Activated CD8-positive, alpha-beta memory T cell treated with anti-CD3 and anti-CD28 coated beads for 48 hours (primary cell): ENCODE measurements at places on chromosomes 7 and 10.

DNA sequence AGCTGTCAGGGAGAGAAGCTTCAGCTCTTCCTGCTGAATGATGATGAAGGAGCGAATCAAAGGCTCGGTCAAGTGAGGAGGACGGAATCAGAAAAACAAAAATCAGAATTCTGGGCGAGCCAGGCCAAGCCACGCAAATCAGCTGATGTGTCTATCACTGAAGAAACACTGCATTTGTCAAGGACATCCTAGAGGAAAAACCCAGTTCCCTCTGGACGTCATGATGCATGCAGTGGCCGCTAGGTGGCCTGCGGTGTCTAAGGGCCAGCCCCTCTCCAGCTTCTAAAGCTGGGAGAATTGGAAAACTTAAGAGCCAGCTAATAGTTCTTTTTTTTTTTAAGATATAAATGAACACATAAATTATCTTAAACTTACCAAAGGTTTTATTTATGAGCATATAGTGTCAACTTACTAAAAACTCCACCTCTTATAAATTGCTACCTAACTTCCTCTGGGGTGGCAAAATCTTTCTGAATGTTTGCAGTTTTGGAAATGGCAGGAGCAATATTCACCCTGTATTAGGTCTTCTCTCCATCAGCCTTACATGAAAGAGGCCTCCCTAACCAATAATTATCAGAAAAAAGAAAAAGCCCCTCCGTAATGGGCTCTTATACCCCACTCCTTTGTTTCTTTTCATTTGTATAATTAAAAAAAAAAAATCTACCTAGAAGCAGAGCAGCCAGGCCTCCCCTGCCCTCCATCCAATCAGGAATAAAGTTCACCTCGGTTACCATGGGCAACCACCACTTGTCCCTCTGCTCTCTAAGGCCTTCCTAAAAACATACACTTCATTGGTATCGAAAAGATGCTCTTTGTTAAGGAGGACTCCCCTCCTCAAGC lies 186.8 kb downstream of the USP6NL start:
- DNase-seq = no peak

DNA sequence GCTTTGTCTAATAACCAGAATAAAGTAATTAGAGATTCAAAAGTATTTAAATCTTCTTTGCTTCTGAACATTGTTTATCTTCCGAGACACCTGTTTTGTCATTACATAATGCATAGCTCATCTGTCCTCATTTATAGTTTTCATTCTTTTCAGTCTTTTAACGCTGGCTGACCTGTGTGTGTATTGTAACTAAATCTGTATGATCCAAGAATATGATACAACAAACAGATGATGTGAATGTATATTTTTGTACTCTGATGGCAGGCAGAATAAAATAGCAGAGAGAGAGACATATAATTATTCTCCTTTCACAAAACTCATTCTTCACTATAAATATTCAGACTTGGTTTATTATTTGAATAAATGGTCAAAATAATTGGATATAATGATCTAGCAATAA lies 80.6 kb downstream of the ORC5 start:
- DNase-seq = no peak

DNA sequence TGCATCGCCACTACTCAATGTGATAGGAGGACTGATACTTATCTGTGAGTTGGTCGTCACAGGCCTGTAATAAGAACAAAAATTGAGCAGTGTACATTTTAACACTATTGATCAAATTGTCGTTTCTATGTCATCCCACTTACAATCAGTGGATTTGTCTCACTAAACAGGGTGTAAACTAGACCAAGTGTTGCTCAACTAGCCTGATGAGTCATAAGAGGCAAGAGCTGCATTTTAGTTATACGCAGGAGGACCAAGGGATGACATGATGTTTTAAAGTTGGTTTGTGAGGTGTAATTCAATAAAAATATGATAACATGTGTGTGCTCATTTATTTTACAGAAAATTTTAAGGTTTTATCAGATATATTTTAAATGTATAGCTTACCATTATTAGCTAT lies 1239.2 kb downstream of the REEP3 start:
- DNase-seq = no peak

- no peak for DNase-seq
Measured at GRCh38 chr7:88758381-88759229, 895 bp upstream of the ZNF804B start.

DNA sequence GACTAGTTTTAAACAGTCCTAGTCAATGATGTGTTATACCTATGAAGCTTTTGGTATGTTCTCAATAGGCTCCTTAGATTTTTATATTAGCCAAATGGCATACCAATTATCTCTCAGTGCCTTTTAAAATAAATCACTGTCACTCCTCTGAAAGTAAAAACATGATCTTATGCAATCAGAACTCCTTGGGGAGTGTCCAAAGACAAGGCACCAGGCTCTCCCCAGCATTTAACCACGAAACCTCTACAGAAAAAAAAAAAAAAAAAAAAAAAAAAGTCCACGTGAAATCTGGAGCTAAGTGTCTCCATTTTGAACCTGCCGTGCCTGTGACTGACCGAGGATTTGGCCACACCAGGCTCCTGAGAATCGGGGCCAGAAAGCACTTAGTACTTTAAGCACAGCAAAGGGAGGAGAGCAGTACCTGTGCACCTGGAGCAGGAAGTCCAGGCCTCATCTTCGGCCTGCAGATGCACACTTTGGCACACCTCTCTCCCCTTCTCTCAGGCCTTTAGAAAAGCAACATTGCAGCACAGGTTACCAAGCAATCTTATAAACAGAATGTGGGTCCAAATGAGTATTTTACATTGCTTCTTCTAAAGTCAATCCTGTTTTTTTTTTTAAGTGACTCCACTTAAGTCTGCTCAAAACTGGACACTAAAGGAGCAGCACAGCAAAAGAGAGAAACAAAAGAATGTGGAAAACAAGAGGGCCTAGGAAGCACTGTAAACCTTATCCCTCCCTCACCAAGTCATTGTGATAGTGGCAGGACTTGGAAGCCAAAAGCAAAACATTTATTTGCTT lies 1.5 kb downstream of the FAM13C start:
- no peak for DNase-seq

- no peak for DNase-seq
Measured at GRCh38 chr10:91296471-91296870, 76.0 kb downstream of the PCGF5 start.

DNA sequence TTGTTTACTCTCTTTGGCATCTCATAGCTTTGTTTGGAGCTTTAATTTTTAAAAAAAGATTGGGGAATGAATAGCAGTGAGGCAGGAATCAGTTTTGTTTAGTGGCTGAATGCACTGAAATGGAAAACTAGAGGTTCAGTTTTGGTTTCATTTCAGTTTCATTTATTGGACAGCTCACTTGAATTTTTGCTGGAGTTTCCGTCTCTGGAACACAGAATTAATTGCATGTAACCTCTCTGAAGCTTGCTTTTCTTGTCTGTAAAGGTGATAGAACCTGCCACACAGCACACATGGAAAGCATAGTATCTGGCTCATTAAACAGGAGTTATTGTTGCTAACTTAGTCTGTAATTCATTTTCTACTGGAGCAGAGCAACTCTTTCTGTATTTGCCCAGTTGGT lies 7.1 kb downstream of the GRM8 start:
- DNase-seq = no peak

- DNase-seq = no peak
Measured at GRCh38 chr7:78473021-78473420, 674.4 kb downstream of the PHTF2 start.

DNA sequence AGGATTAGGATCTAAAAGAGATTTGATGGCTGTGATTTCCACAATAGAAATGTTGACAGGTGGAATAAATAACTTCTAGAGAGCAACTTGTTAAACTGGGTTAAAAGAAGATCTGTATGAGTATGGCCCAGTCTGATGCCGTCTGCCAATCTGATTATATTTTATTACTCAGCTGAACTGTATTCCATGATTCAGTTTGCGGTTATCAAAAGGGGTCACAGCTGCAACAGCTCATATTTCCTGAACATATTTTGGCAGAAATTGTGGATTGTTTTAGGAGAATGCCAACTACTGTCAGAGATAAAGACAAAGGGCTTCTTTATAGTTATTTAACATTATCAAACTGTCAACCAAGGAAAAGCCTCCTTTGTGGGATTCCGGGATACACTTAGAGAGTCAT lies 244.8 kb upstream of the MINDY3 start:
- DNase-seq = no peak

DNA sequence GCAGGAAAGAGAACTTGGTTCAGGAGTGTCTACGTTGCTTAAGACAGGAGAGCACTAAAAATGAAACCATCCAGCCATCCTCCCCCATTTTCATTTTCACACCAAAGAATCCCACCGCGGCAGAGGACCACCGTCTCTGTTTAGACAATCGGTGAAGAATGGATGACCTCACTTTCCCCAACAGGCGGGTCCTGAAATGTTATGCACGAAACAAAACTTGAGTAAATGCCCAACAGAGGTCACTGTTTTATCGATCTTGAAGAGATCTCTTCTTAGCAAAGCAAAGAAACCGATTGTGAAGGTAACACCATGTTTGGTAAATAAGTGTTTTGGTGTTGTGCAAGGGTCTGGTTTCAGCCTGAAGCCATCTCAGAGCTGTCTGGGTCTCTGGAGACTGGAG lies 1.4 kb upstream of the IL6 start:
- no peak for DNase-seq

DNA sequence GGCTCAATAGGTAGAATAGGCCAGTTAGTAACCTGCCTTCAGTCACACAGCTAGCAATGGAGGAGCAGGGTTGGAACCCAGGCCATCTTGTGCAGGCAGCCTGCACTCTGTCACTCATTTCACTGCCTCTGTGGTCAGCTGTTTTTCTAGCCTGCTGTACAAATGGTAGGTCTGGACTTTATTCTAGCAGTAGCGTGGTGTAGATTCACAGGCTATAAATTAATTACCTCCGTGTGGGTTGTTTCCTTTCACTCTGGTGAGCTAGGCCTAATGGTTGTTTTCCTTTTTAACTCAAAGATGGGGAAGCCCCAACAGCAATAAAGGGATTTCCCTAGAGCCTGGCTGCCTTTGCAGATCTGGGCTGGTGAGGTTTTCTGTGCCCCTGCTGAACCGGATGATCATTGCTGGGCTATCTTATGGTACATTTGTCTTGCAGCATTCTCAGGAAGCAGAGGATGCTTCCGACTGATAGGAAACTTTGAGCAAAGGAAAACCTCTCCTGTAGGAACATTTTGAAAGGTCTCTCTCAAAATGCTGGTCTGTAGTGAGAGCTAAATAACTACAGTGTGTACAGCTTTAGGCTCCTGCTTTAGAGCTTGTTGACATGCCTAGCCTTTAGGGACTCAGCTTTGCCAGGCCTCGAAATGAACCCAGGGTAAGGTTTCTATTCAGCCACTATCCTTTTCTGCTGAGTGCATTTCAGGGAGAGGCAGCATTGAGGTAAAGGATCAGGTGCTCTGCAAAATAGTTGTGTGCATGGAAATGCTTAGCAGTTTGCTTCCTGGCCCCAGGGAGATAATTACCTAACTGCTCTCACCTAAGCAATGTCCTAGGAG lies 157.4 kb downstream of the ST7 start:
- peak; percentile 10 for DNase-seq

- DNase-seq = no peak
Measured at GRCh38 chr7:43593010-43593409, 10.1 kb downstream of the STK17A start.

DNA sequence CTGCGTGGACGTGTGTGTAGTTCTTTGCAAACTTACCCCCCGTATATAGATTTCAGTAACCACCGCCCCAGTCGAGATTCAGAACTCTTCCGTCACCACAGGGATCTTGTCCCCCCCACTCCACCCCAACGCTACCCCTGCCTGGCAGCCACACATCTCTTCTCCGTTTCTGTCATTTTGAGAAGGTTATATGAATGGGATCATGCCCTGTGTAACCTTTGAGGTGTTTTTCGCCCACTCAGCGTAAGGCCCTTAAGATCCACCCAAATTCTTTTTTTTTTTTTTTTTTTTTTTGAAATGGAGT lies 83.4 kb downstream of the ELFN1 start:
- DNase-seq = no peak
